Activated T-helper 1 cell treated with anti-CD3 and anti-CD28 coated beads, Interleukin-12 subunit alpha, Interleukin-12 subunit beta, Interleukin-2, Interleukin-4 antibody, amounts not matched to agents 30 ng/mL and 10 ng/mL and 1 ng/mL, durations not matched to agents 14 hours and 24 hours and 36 hours (primary cell): ENCODE measurements at places on chromosomes 1 and 21. TPM values are rescaled to one million over a fixed set of nuclear protein-coding genes. Genes with fewer than 3 reads are reported as not detected.

- no peak for DNase-seq
Measured at GRCh38 chr1:18147672-18148071, 40.1 kb downstream of the IGSF21 start.

DNA sequence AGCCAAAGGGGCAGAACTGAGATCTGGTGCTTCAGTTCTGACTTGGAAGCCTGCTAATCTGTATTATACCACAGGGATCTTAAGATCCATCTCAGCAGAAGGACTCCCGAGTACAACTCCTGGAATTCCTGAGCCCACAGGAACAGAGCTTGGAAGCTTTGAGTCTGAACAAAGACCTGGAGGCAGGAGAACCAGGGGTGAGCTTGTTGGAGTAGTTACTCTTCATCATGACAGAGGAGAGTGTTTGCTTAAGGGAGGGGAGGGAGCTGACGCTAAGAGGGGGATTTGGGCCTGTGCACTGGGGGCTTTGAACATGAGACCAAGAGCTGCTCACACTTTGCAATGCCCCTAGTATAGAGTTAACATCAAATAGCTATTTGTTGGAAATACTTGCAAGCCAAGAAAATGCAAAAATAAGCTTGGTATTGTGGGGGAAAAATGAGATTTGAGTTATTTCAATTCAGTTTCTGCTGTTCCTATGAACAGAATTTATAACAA is 41.1 kb upstream of the TRABD2B start:
- DNase-seq, result no peak

DNA sequence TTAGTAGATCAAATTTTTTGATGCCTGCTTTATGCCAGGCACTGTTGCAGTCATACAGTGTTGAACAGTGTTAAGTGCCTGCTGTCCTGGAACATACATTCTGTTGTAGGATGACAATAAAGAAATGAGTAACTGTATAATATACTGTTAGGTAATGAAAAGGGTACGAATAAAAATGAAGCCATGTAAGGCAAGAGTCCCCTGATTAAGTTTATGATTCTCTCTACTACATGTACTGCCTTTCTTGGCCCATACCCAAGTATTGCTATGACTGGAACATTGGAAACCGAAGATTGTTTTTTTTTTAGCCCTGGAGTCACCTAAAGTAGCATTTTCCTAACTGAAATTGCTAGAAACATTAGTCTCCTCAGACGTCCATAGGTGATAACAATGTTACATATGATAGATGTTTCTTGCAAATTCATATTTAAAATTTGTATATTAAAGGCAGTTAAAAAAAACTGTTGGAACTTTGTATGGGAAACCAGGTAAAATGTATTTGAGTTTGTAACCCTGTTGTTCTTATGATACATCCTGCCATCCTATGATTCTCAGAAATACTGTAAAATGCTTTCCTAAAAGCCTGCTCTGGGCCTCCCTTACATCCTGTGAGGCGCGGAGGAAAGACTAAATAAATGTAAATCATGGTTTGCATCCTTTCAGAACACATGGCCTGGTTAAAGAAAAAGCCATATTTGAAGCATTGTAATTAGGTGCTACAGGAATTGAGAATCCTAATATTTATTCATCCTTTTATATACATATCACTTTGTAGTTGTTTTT is 5.8 kb downstream of the ATP5PB start:
- no peak for DNase-seq

Gene CD84
- total RNA-seq, result 16.3 and 17.2 TPM in 2 replicates

Gene C1orf94
- not detected in 2 replicates for total RNA-seq
